ENCODE measurements at places on chromosomes 6 and 20.

DNA sequence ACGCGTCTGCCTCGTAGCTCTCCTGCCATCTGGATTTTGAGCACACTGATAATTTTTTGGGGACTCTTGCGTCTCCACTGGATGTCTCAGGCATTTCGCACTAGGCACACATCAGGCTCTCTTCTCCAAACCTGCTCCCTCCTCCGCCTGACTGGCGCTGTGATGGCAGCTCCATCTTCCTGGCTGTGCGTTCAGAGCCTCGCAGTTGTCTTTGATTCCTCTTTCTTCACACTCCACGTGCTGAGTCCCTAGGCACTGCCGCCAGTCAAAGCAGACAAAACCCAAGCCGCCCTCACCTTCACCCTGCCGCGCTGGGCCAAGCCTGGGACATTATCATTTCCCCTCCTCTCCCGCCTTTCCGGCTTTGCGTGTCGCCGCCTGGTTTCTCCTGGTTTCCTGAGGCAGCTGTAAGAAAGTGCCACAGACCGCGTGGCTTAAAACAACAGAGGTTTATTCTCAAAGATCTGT is 778 bp downstream of the PSMG4 start:
- peak; percentile 60 for DNase-seq

- DNase-seq = no peak
These were observed 113.3 kb downstream of the TMEM242 start for GRCh38 chr6:157209865-157210530.

DNA sequence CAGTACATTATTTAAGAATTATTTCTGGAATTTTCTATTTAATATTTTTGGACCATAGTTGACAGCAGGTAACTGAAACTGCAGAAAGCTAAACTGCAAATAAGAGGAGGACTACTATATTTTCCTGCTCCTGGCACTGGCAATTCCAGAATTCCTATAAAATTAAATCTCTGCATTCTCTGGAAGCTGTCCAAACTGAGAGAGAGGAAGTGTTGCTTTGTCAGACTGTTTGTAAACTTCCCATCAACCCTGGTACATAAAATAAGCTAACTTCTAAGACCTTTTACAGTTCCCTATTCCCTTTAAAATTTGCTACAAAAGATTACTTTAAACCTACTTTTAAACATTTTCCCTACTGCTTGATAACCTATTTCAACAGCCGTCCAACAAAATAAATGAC is 196.1 kb upstream of the RUNX2 start:
- DNase-seq = no peak

DNA sequence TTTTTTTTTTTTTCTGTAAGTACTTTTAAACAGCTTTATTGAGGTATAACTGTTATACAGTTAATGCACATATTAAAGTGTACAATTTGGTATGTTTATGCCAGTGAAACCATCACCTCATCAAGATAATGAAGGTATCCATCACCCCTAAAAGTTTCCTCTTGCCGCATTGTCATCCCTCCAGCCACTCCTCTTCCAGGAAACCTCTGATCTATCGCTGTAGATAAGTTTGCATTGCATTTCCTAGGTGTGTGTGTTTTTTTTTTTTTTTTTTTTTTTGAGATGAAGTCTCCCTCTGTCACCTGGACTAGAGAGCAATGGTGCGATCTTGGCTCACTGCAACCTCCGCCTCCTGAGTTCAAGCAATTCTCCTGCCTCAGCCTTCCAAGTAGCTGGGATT is 3.1 kb downstream of the SLX4IP start:
- DNase-seq = no peak

- no peak for DNase-seq
These were observed 236.3 kb downstream of the PTPRK start for GRCh38 chr6:128284128-128284527.

DNA sequence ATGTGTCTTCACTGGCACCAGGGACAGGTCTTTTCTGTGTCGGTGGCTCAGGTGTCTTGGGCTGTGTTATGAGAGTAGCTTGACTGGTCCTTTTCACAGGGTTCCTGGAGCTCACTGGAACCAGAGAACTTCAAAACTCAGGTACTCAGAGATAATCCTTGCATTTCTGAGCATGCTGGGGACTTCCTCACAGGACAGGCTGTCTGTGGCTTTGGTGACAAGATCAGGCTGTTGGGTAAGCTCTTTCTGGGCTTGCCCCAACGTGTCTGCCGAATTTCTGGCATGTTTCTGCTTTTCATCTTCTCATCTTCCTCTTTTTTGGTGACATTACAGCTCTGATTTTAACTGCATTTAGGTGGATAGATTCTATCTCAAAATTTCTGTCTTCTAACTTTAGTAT is 270.0 kb downstream of the CDH26 start:
- no peak for DNase-seq

GRCh38 chr6:71672876-71673275 is 213.5 kb upstream of the RIMS1 start:
- DNase-seq = no peak

GRCh38 chr6:46972531-46972930 is 50.8 kb upstream of the ADGRF5 start:
- no peak for DNase-seq

DNA sequence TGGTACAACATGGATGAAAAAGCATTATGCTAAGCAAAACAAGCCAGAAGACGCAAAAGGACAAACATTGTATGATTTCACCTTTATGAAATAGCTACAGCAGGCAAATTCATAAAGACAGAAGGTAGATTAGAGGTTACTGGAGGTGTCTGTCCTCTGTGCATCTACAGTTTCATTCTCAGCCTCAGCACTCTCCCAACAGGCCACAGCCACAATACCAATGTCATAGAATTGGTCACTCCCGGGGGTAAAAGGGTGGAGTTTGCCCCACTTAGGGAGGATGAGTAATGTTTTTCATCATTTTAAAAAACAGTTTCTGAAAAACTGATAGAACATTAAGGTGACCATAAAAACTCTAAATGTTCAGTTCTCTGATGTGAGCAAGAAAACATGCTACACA is 17.2 kb upstream of the TMX4 start:
- no peak for DNase-seq

- no peak for DNase-seq
These were observed 504.8 kb downstream of the MEI4 start for GRCh38 chr6:78157606-78158005.

- no peak for DNase-seq
These were observed 213.5 kb downstream of the MANEA start for GRCh38 chr6:95790787-95791186.

DNA sequence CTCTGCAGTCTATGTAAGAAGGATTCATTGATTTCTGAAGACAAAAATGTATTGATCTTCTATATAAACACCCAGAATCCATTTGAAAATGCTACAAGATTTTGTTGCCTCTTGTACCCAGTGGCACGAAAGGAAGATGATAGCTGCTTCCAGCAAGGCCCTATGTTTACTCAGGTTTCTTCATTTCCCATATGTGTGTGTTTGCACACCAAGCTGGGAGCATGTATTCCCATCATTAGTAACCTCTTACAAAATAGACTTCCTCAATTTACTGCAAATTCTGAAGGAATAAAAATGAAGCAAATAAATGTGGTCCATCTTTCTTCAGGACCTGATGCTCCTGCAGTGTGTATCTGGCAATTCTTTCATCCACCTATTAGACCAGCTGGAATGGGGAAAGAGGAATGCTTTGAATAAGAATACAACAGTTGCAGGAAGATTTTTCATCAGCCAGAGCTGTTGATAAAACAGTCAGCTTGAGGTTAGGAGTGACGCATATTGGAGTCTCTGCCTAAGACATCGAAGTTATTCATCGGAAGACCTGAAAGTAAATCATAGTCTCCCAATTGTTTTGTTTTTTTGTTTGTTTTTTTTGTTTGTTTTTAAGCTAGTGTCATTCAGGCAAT is 132.3 kb downstream of the PDE7B start:
- no peak for DNase-seq

GRCh38 chr6:141259807-141260206 is 872.9 kb upstream of the GJE1 start:
- DNase-seq = no peak

DNA sequence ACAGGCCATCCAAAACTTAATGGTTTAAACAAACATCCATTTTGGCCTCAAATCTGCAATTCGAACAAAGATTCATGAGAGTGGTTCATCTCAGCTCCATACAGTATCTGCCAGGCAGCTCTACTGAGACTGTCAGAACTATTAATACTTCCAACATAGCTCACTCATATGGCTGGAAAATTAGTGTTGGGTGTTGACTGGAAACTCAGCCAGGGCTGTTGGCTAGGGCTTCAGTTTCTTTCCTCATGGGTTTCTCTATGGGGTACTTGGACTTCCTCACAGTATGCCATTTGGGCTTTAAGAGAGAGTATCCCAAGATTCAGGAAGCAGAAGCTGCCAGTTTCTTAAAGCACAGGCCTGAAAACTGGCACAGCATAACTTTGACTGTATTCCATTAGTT is 240.3 kb downstream of the TPBG start:
- DNase-seq = no peak

- DNase-seq = no peak
These were observed 181.4 kb downstream of the PHF3 start for GRCh38 chr6:63816982-63817436.

DNA sequence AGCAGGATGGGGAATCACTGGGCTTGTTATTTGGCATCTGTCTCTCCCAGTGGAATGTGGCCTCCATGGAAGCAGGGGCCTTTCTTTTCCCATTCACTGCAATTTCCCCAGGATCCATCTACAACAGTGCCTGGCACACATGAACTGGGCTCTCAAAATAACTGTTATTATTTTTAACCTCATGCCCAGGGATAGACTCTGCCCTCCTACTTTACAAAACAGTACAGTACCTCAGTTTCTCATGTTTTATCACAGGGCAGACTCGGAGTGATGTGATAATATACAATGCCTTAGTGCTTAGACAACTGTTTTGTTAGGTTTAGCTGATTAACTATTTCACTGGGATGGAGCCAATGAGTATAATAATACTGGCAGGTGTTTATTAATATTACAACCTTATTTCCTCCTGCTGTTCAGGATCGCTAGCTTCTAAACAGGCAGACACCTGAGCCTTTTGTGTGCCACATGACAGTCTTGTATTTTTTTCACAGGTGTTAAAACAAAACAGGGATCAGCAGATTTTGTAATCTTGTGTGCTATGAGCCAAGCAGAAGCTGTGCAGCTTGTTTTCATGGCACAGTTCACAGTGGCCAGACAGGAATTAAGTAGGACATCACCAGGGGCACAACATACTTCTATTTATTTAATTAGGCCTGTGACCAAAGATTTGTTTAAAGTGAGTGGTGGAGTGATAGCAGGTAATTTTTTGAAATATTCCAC is 157.7 kb upstream of the EYA4 start:
- no peak for DNase-seq

GRCh38 chr6:67971812-67972211 is 663.3 kb upstream of the ADGRB3 start:
- DNase-seq = no peak

DNA sequence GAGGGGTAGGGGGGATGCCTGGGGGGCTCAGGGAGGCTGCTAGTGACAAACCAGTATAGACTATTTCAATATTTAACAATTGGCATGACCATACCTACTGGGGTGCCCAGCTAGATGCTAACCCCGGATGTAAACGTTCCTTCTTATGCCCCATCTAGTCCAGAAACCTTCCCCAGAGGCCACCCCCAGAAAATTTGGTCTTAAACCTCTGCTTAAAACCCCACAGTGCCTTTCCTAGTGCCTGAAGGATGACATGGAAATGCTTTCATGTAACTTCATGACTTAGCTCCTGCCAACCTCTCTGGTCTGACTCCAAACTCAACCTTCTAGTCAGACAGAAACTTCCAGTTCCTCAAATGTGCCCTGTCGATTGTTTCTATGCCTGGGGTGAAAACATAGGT is 52.0 kb downstream of the JPH2 start:
- DNase-seq = no peak

GRCh38 chr6:80523531-80523997 is 417.1 kb downstream of the BCKDHB start:
- no peak for DNase-seq

GRCh38 chr6:12832226-12832735 is 115.7 kb downstream of the PHACTR1 start:
- DNase-seq = no peak

DNA sequence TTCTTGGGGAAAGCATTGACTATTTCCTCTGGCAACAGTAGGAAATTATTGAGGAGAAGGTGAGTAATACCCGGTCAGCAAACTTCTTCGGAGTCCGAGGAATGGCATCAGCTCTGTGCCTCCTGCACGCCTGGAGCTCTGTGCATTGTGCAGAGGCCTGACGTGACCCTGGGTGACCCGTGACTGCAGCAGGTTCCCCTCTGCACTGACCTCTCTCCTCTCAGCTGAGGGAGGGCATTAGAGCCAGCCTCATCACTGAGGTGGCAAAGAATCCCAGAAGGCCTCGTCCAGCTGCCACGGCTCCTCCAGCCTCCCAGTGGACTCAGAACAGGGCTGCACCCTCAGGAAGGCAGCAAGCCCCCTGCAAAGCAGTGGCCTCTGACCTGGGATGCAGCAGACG is 502.9 kb downstream of the CD83 start:
- DNase-seq = no peak

- no peak for DNase-seq
These were observed 163.3 kb downstream of the SOBP start for GRCh38 chr6:107653183-107653580.

DNA sequence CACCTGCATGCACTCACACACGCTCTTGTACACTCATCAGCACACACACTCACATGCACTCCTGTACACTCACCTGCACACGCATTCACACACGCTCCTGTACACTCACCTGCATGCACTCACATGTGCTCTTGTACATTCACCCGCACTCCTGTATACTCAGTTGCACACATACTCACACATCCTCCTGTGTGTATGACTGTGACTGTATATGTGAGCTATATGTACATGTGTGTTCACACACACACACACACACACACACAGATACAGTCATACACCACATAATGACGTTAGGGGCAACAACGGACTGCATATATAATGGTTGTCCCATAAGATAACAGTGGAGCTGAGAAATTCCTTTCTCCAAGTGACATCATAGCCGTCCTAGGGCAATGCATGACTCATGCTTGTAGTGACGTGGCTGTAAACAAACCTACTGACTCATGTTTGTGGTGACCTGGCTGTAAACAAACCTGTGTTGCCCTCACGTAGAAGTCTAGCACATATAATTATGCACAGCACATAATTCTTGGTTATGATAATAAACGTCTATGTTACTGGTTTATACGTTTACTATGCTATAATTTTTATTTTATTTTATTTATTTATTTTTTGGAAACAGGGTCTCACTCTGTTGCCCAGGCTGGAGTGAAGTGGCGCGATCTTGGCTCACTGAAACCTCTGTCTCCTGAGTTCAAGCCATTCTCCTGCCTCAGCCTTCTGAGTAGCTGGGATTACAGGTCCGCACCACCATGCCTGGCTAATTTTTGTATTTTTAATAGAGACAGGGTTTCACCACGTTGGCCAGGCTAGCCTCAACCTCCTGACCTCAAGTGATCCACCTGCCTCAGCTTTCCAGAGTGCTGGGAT is 22.8 kb upstream of the TAF4 start:
- no peak for DNase-seq

GRCh38 chr6:20350215-20350614 is 51.5 kb upstream of the E2F3 start:
- no peak for DNase-seq
